ENCODE measurements at places on chromosomes 12 and 14.

DNA sequence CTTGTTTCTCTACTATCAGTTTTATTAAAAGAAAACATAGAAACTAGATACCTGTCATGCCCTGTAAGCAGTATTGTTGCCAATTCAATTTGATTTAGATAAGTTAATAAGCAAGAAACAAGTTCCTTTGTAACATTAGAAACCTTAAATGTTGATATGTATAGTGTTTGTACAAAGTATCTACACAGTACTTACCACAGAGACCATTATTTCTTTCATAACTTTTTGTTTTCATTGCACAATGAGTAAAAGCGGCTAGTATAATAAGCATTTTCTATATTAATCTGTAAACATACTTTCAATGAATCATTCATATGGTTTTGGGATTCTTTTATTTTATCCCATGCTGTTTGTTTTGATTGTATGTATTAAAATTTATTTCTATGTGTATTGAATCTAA, 305.1 kb downstream of the TTC6 start:
- DNase-seq: no peak

DNA sequence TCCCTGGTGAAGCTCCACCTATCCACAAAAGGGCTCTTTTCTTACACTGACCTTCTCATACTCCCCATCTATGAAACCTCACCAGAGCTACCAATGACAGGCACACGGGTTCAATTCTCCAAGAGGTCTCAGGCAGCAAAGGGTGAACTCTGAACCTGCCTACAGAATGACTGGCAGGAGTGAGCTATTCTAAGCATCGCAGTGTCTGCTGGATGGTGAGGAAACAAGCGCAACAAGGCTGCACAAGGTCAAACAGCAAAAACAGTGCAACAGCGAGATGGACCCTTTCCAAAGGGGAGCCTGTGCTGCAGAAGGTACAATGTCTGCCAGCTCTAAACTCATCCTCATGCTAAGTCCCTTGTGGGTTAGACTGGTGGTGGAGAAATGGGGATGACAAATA, 22.0 kb downstream of the TMCC3 start:
- no peak for DNase-seq

DNA sequence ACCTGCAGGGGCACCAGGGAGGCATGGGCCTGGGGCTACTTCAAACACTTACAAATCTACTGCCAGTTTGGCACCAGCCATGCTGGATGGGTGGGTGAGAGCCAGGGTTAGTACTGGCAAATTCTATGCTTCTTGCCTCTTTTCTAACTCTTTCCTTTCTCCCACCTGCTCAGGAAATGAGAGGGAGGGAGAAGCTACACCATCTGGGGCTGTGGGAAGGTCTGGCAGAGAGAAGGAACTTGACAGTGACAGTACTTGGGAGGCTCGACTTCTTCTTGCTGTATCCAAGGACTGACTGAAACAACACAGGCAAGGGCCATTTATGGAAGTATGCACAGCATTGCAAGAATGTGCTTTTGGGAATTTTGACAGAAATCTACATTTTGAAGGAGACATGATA, 149.6 kb upstream of the DYRK2 start:
- DNase-seq: no peak

GRCh38 chr12:7042842-7043241, 17.7 kb upstream of the C1S start:
- DNase-seq: peak; percentile 41

- DNase-seq: peak; percentile 72
Observed at GRCh38 chr12:26935636-26936378, 2.0 kb downstream of the INTS13 start.

GRCh38 chr14:76050797-76051392, 65.3 kb downstream of the IFT43 start:
- DNase-seq: peak; percentile 84

DNA sequence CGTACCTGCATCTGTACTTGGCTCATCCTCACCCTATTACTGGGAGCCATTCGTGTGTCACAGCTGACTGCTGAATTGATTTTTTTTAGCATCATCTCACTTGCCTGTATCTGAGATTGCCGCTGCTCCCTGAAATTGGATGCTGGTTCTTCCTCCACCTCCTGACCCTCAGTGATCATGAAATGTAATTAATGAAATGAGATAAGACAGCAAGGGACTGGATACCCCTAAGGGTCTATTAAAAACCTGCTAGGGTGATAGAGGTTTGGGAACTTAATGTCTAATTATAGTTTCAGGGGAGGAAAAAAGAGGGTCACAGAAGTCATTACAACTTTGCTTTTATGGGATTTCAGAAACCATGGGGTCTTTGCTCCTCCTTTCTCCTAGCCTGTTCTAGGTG, 410.6 kb downstream of the DPF3 start:
- DNase-seq: no peak

- DNase-seq: no peak
Observed at GRCh38 chr12:113119980-113120669, 15.4 kb downstream of the RASAL1 start.

DNA sequence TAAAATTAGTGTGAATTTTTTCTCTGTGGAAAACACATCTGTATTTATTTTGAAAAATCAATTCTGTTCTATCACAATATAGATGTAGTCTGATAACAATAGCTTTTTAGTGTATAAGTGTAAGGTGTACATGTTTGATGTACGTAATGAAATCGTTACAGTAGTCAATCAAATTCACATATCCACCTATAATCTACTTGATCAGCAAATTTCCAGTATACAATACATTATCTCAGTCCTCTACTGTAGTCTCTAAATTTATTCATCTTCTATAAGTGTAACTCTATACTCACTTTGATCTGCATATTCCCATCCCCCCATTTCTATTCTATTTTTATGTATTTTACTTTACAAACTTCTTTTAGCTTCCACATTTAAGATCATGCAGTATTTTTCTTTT, 13.0 kb downstream of the PLEKHA5 start:
- no peak for DNase-seq

- DNase-seq: no peak
Observed at GRCh38 chr14:71554323-71554722, 377.9 kb upstream of the RGS6 start.

- no peak for DNase-seq
Observed at GRCh38 chr12:59036973-59037762, 116.9 kb upstream of the LRIG3 start.

DNA sequence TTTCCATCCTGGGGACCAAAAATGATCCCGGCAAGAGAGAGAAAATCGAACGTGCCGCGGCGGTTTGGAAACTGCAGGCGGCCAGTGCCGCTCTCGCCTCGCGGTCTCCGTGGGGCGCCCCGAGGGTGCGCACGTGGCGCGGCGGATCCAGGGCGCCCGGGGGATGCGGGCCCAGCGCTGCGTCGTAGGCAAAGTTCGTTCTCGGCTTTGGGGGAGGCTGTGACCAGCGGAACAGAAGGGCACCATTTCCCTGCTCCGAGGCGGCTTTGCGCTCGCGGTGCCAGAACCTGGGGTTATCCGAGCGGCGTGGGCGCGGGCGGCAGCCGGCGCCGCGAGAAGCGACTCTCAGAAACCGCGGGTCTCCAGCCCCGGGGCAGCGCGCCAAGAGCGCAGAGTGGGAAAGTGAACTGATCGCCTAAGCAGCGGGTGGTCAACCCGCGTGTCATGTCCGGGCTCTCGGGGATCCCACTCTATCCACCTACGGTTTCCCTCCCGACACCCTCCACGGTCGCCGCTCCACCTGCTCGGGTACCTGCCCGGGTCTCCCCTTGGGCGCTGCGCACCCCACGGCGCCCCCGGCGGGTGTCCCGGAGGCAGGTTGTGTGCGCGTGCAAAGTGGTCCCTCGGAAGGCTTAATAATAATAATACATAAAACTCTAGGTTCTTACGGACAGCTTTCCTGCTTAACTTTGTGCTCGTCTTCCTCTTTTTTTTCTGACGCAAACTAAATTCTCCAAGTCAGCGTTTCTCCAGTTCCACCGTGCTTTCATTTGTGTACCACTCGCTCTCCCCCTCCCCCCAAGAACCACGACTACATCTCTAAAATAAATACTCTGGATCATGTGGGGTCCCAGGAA, 1.2 kb downstream of the ESRRB start:
- DNase-seq: peak; percentile 35

- DNase-seq: no peak
Observed at GRCh38 chr14:106506881-106507305, 980.5 kb downstream of the TMEM121 start.

DNA sequence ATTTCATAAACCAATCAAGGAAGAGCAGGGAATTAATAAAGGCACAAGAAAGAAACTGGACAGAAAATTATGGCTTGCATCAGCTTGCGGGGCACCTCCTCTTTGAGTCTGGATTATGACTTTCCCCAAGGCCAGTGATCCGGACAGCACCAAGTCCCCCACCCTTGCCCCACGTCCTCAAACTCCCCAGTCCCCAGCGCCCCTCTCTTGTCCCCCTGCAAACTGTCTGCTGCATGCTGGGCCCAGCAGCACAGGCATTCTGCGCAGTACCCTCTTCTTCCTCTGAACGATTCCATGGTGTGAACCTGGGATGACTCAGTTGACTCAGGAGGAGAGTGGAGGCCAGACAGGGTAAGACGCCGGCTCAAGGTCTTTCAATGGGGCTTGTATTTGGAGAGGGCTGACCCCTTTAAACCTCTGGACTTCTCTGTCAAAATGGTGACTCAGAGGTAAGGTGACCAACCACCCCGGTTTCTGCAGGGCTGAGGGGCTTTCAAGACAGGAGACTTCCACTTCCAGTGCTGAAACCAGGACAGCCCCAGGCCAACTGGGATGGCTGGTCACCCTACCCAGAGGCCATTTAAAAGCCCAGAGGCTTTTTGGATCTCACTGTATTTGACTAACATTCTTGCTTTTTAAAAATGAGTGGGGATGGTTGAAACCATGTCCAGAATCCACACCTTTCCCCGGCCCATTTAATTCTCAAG, 13.5 kb downstream of the C14orf132 start:
- DNase-seq: no peak

DNA sequence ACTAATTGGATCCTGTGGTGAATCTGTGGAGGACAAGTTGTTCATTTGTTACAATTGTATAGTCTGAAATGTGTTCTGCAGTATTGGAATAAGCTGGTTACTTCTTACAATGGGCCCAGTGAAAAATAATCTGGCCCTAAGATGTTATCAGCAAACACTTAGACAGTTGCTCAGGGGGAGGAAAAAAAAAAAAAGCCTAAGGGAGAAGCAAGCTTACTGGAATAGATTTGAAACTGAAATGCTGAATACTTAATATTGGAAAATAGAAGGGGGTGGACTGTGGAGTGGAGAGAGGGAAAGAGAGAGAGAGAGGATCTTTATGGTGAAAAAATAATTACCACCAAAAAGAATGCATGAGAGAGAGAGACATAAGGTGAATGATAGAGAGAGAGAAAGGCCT, 4.0 kb downstream of the FOXG1 start:
- DNase-seq: no peak

DNA sequence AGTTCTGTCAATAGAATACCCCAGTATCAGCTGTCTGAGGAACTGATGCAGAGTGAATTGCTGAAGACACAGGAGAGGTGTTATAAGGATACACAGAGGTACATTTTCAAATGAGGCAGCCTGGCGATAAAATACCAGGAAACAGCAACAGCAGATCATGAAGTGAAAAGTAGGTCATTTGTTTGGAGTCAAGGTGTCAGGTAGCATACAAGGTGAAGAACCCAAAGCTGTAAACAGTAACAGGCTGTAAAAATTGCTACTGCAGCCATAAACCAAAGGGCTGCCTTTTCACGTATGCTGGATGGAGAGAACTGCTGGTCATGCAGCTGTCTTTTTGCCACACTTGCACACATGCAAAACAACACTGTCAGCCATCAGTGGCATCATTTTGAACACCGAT, 9.3 kb upstream of the TWF1 start:
- DNase-seq: no peak

DNA sequence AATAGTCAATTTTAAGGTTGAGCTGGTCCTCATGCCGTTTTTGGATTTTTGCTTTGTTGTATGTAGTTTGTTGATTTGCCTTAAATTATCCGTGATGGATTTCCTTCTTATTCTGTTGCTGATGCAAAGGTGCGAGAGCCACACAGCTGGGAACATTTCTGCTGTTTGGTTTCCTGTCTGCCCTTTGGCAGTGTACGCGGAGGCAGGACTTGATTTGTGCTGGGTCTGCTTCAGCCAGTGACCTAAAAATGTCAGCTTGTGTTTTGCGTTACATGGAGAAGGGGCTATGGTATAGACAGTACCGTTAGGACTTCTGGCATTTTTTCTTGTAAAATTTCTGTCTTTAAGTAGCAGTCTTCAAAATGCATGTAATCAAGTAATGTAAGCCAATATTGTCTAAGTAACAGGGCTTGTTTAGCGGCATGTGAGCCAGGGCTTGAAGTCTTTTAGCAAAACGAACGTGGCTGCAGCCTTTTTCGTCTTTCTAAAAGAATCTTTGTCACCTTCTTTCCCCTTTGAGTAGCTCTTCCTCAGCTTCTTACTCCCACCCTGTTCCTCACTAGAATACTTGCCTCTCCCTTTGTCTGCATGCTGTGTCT, 18.2 kb upstream of the RD3L start:
- DNase-seq: no peak

DNA sequence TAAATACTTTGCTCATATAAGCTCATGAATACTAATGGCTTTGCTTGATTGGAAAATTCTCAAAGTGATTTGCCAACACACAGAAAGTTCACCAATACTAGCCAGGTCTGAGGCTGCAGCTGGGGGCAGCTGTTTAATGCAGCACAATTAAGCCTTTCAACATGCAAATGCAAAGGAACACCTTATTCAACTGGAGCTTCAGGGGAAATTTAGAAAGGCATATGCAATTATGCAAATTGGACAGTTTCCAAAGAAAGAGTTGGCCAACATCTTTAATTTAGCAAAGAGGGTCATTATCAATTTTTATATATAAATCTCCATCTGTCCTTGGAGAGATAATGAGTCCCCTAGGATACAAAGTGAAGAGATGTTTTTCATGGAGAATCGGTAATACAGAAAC, 40.2 kb upstream of the OTOGL start:
- no peak for DNase-seq

GRCh38 chr14:22814941-22815713, at the start of gene SLC7A7:
Gene SLC7A7 (minus strand): TSS chr14:22815435. CDS start chr14:22813398, 2,037 bp downstream.
- no peak for DNase-seq

DNA sequence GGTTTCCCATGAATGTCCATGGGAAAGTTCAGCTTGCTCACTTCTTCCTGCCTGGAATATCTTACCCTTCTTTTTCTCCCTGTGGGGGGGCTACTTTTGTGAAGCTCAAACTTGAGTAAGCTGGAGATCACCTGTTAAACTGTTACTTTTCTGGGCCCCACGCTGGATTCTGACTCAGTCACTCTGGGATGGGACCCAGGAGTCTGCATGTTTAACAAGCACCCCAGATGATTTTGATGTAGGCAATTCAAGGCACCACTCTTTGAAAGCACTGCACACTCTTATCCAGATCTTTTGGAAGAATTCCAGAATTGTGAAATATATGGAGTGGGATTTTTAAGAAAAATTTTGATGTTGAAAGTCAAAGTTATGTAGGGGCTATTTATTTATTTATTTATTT, 46.3 kb upstream of the IGF1 start:
- no peak for DNase-seq

- no peak for DNase-seq
Observed at GRCh38 chr14:95021588-95021987, 135.7 kb downstream of the DICER1 start.

GRCh38 chr12:41174602-41175001, 13.5 kb upstream of the PDZRN4 start:
- no peak for DNase-seq

- peak; percentile 87 for DNase-seq
Observed at GRCh38 chr12:94615260-94616181, 34.8 kb downstream of the TMCC3 start.
